ENCODE measurements at places on chromosomes 2 and 18. TPM values are rescaled to one million over a fixed set of nuclear protein-coding genes. Genes with fewer than 3 reads are reported as not detected.

DNA sequence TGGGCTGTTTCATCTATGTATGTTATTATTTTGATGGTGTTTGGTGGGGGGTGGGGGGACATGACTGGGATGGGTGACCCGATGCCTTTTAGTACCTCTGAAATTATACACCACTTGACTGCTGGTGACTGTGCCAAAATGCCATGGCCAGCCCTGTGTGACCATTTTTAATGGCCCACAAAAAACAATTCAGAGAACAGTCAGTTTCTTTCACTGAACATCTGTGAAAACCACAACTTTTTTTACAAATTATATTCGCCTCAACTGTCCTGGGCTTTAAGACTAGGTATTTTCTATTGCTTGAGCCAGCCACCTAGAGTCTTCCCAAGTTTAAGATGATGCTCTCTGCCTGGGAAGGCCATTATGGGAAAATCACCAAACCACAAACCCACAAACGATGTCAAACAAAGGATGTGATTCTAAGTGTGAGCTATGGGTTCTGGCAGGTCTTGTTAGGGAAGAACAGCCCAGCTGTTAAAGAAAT lies 33.9 kb downstream of the FN1 start:
- no peak for DNase-seq

DNA sequence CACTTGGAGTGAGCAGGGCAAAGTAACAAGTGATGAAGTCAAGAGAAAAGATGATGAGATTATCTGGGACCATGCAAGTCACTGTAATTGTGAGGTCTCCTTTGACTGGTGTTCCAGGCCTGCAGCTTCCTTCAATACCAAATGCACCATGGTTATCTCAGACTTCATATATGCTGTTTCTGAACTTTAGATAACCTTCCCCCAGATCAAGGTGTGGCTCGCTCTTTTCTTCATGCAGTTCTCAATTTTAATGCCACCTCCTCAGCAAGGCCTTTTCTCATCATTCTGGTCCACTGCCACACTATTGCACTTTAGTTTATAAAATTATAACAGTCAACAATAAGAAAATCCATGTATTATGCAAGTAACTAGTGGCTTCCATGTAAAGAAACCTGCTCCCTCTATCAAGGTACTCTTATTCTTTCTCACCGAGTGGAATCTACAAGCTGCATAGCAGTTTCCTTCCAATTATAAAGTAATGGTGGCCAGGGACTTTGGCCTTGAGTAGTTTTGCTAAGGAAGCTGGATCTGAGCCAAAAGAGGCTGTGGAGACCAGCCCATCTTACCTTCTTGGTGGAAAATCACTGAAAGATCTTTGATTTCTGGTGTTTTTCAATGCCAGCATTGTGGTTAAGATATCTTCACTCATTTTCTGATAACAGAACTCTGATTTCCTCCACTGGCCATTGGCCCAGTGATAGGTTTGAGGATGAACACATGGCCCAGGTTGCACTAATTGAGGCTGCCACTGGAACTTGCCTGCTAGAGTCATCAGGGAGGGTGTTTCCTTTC lies 113.6 kb downstream of the KCNE4 start:
- no peak for DNase-seq

GRCh38 chr2:210227290-210228088 lies 2.2 kb upstream of the ACADL start:
- DNase-seq = no peak

DNA sequence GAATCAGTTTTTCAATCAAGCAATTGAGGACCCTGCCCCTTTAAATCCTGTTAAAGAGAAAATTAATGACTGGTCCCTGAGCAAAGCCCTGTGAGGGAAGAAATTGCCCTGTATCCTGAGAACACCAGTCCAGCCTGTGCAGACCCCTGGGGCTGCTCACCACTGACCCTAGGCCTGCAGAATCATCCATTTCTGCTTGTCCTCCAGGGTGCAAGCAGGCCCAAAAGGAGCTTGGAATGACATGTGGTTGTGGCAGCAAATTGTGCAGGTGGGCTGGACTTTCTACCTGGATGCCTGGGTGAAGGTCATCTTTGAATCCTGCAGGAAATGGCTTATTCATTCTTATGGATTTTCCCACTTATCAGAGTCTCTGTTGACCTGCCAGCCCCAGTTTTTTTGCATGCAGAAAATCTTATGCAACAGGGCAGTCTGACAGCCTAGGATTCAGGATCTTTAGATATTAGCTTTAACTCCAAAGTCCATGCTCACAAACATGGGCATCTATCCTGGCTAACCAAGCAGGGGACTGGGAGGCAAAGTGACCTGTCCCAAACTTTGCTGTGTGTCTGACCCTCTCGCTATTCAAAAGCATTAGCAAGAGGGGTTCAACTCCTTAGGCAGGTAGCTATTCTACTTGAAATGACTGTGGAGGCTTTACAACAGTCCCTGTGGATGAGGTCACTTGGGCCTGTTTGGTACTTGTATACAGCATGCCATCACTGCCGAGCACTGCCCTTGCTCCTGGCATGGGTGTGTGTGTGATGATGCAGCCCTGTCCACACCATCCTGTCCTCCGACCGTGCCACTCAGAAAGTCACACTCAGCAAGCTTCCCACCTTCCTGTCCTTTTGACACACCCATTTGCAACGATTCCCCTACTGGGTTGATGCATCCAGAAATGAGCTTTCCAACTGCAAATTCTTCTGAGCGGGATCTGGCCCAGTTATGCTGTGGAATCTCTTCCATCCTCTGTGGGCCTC lies 85.3 kb downstream of the CAPN13 start:
- no peak for DNase-seq

DNA sequence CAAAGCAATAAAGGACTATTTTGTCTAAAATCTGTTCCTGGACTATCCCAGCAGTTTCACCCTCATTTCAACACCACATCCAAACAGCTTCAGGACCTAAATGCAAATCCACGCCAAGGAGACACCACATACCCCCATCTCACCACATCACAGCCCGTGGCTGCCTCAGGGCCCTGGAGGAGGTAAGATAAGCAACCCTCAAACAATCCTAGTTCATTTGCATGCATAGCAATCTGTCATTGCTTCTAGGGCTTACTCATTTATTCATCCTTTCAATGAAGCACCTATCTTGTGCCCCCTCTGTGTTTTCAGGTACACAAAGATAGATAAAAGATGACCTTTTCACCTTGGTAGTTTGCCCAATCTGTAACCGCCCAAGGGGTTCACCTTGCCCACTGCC lies 86.5 kb downstream of the VSNL1 start:
- DNase-seq = no peak

DNA sequence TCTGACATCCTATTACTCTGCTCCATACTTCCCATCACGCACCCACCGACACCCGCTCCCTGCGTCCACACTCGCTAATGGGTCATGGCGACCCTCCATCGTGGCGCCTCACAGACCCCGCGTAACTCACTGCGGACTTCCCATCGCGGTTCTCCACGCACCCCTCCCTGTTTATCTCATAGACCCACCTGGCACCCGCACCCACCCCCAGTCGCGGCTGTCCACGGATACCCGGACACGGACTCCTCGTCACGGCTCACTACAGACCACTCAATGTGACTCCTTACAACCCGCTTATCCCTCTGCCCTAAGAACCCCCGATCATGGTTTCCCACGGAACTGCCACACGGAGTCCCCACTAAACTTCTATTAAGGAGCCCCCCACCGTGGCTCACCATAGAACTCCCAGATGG lies 458 bp downstream of the CXXC1 start:
- DNase-seq = no peak

- DNase-seq = no peak
These were observed 28.2 kb upstream of the ZC3H15 start for GRCh38 chr2:186457908-186458307.

DNA sequence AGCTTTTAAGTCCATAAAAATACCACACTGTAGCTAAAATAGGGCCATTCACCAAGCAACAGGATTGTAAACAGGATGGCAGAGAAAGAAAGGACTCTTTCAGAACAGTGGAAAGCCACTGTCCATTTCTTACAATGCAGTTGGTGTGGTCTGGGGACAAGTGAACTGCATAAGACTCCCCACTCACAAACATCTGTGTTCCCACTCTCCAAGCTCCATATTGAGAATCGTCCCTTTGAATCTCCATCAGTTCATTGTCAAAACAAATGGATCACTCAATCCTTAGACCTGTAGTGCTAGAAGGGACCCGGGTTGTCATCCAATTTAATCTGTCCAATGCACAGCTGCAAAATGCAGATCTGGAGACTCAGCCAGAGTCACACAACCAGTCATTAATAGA lies 347.4 kb upstream of the KLHL29 start:
- DNase-seq = no peak

GRCh38 chr2:71903841-71904240 lies 243.8 kb downstream of the CYP26B1 start:
- no peak for DNase-seq

DNA sequence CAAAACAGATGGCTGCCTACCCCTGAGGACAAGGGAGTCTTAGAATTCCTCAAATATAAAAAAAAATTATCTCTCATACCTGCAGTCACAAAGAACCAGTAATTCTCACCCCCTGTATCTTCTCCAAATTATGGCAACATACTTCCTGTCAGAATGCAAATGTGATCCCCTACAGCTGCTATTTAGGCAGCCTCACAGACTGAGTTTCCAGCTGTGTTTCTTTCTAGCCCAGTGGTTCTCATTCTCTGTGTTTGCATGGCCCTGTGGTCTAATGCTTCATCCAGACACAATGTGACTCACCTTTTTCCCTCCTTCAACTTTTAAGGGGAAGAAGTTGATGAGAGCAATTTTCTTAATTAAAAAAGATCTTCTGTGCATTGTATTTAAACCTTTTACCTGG lies 726.3 kb downstream of the TSN start:
- no peak for DNase-seq

- no peak for DNase-seq
These were observed 9.4 kb downstream of the ABCG8 start for GRCh38 chr2:43848214-43848613.

DNA sequence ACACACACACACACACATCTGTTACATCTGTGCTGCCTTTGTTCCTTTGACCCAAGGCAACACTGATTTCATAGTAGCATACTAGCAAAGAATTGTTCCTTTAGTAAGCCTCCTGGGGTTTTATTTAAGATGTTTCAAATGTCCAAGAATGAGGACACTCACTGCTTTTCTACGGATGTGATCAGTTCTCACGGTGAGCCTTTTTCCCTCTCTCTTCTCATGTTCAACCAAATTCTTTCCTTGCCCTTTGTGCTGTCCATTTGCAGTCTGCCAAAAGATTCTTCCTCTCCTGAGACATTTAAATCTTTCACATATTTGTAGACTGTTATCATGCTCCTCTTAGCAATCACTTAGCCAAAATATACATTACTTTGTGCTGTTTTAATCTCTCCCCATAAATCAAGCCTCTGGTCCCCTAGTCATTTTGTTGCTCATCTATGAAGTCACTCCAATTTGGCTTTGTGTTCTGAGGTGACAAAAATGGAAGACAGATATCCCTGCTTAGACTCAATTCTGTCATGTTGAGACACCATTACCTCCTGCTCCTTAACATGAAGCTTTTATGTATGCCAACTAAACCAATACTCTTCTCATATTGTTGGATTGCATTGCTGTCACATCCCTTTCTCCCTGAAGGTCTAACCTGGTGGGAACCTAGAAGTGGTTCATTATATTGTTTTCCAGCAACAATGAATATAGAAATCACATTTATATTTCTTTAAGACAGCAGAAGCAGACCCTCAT lies 1605.3 kb upstream of the ACVR2A start:
- no peak for DNase-seq

GRCh38 chr2:178892751-178893625 lies 85.8 kb upstream of the TTN start:
- no peak for DNase-seq

DNA sequence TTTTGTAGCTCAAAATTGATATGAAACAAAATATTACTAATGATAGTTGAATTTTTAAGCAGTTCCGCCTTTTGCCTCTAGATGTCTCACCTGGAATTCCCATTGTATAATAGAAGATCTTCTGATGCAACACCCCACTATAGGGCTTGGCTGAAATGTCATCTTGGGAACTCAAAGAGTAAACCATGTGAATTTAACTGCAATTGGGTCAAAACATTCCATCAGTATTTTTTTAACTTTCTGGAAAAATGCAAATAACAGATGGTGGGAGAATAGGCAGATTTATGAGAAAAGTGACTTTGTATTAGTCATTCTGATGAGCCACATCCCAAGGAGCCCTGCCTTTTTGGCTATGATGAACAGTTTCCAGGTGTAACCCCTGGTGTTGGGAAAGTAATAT lies 489.9 kb downstream of the NYAP2 start:
- no peak for DNase-seq

- DNase-seq = no peak
These were observed 148.0 kb upstream of the ALPP start for GRCh38 chr2:232230560-232230959.

- no peak for DNase-seq
These were observed 299.3 kb downstream of the SOX11 start for GRCh38 chr2:5991305-5991968.

- no peak for DNase-seq
These were observed 248.4 kb downstream of the GLI2 start for GRCh38 chr2:120984046-120984445.

- DNase-seq = no peak
These were observed 179.4 kb downstream of the LCLAT1 start for GRCh38 chr2:30626397-30626796.

DNA sequence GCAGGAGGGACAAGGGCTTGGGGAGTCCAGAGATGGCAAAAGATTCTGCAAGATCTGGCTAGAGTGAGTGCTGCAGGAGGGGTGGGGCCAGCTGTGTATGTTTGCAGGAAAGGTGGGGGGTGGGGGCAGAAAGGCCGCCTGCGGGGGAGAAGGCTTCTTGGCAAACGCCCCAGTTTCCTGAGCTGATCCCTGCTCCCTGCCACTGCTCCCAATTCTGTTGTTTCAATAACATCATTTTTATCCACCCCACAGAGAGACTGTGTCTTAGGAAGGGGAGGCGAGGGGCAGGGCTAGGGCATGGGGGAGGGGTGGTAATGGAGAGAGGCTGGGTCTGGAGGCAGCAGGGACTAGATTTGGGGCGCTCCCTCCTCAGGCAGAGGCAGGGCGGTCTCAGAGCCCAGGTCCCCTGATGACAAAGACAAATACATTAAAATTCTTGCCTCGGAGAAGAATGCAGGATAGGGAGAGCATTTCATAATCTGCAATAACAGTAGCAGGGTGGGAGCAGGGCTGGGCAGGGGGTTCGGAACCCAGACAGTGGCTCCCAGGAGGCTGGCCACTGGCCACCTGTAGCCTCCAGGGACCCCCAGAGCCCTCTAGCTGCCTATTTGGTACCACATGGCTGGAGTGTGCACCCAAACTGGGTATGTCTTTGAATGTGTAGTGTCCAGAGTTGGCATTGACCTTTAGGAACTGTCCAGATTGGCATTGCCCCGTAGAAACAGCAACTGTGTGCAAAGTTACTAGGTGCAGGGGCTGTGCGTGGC lies 2.1 kb upstream of the WNT6 start:
- no peak for DNase-seq

GRCh38 chr2:217887841-217888701 lies 114.7 kb downstream of the TNS1 start:
- DNase-seq = no peak

LMAN1 gene
- total RNA-seq = 146 TPM

CKAP2L gene
- total RNA-seq = 27.2 TPM

IRS1 gene
- 1.9 TPM for total RNA-seq

ATG4B gene
- total RNA-seq = 117 TPM

CHRNG gene
- total RNA-seq = not detected

MPP4 gene
- total RNA-seq = not detected

LHCGR gene
- total RNA-seq = not detected

SLC5A7 gene
- not detected for total RNA-seq

THUMPD2 gene
- total RNA-seq = 19.4 TPM

NEMP2 gene
- total RNA-seq = 15.2 TPM

ATP6V1B1 gene
- not detected for total RNA-seq
